ENCODE measurements at places on chromosomes 6 and 20. TPM values are rescaled to one million over a fixed set of nuclear protein-coding genes. Genes with fewer than 3 reads are reported as not detected.

- peaks cover 97% of the 10 kb centered on the region for H3K36me3 ChIP-seq
- no peak for DNase-seq
- H3K27ac ChIP-seq, result no peak overlapping the region
- peaks cover 25% of the 10 kb centered on the region for H3K4me1 ChIP-seq
Measured at GRCh38 chr20:63696306-63696627, 185 bp upstream of the TNFRSF6B start.

GPX5 gene
- polyA plus RNA-seq, result not detected

DNA sequence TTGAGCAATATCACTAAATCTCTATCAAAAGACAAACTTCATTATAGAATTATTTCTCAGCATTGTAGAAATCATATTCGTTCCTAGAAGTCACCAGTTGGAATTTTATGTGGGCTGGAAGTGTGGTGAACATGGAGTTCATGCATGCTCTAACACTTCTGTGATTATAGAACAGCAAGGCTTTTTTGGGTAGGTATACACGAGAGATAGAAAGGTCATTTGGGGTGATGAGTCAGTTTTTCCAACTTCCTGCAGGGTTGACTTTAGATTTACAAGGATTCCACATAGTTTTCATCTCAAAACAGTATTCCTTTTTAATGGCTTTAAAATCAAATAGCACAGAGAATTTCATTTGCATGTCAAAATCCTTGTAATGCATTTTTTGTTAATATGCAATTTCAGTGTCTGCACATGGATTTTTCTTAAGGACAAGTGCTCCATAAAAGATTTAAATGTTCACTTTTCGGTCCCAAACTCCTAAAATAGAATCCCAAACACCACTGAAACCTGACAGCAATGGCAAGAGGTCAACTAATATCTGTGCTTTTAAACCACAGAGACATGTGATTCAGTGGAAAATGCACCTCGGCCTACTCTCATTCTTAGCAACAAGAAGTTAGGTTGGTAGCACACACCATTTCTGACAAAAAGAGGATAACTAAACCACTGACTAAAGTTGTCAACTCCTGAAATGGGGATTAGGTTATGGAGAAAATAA is 211.0 kb downstream of the MOXD1 start:
- no peaks in the 10 kb centered on the region for H3K36me3 ChIP-seq
- H3K4me3 ChIP-seq, result no peak overlapping the region
- no peaks in the 10 kb centered on the region for H3K4me1 ChIP-seq
- DNase-seq, result no peak
- H3K27me3 ChIP-seq, result no peaks in the 10 kb centered on the region

DNA sequence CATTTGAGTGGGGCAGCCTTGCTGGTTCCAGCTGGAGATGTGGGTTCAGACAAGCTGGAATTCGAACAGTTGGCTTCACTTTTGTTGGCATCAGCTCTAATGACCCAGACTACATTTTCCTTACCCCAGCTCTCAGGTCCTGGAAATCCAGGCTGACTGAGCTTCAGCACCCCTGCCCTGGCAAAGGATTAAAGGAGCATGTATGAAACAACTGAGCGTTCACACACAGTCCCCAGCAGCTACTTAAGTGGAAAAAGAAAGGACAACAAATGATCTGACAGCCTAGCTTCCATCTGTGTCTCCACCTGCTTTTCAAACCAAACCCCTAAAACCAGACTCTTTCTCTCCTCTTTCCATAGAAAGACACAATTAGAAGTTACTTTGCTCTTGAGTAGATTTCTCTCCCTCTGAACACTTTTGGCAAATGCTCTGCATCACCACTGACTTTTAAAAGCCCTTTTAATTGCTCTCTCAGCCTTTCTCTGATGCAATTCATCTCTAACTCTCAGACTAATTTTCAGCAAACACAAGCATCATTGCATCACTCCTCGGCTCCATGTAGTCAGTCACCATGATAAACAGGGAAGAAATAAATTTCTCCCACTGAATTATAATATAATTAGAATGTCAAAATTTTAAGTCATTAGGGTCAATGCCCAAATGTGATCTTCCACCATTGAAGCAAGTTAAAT is 28.1 kb downstream of the ROS1 start:
- H3K27me3 ChIP-seq, result no peaks in the 10 kb centered on the region
- H3K4me3 ChIP-seq, result no peak overlapping the region
- no peaks in the 10 kb centered on the region for H3K36me3 ChIP-seq

DNA sequence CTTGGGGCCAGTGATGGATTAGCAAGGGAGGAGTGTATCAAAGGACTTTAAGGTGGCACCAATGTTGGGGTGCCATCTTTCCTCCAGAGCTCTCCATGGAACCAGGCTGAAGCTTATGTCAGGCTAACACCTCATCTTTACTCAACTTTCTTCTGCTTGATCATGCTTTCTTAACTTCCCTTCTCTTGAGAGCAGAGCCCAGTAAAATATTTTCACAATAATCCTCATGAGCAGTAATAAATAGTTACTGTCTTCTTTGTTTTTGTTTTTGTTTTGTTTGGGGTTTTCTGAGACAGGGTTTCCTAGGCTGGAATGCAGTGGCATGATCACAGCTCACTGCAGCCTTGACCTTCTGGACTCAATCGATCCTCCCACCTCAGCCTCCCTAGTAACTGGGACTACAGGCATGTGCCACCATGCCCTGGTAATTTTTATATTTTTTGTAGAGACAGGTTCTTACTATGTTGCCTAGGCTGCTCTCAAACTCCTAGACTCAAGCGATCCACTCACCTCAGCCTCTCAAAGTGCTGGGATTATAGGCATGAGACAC is 127.9 kb upstream of the TOP1 start:
- H3K27me3 ChIP-seq, result no peaks in the 10 kb centered on the region
- H3K27ac ChIP-seq, result no peak overlapping the region
- no peaks in the 10 kb centered on the region for H3K36me3 ChIP-seq
- H3K4me1 ChIP-seq, result no peaks in the 10 kb centered on the region
- H3K4me3 ChIP-seq, result no peak overlapping the region

GRCh38 chr20:48926821-48927220 is 5.3 kb downstream of the ARFGEF2 start:
- H3K27me3 ChIP-seq, result no peaks in the 10 kb centered on the region
- no peak overlapping the region for H3K27ac ChIP-seq
- DNase-seq, result no peak
- H3K4me3 ChIP-seq, result no peak overlapping the region

GRCh38 chr20:438571-439469 is 23.5 kb downstream of the TBC1D20 start:
- no peaks in the 10 kb centered on the region for H3K4me1 ChIP-seq
- H3K36me3 ChIP-seq, result peaks cover 76% of the 10 kb centered on the region
- H3K4me3 ChIP-seq, result no peak overlapping the region
- no peak overlapping the region for H3K27ac ChIP-seq

GRCh38 chr6:88725111-88725975 is 238.1 kb downstream of the RNGTT start:
- H3K36me3 ChIP-seq, result no peaks in the 10 kb centered on the region
- H3K27ac ChIP-seq, result no peak overlapping the region

- no peaks in the 10 kb centered on the region for H3K27me3 ChIP-seq
- H3K36me3 ChIP-seq, result no peaks in the 10 kb centered on the region
- no peak overlapping the region for H3K4me3 ChIP-seq
- DNase-seq, result peak; percentile 2
- H3K4me1 ChIP-seq, result no peaks in the 10 kb centered on the region
Measured at GRCh38 chr20:6533351-6533750, 234.1 kb upstream of the BMP2 start.

DNA sequence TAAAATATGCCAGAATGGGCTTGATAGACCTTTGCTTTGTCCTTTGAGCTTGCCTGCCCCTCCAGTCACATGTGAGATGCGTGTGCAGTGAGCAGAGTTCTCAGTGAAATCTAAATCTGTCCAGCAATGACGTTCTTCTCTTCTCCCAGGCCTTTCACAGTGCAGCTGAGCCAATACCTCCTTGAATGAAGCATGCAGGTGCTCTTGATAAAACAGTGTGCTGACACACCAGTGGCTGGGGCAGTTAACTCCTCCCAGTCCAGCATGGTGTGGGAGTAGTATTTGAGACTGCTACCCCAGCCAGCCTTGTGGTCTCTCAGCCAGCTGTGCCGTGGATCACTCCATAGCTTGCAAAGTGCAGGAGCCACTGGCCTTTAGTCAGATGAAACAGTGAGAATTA is 240.5 kb downstream of the FARS2 start:
- no peak for DNase-seq
- H3K36me3 ChIP-seq, result no peaks in the 10 kb centered on the region

BTNL2 gene
- 2.3 TPM for polyA plus RNA-seq

CCDC170 gene
- 2.1 TPM for polyA plus RNA-seq

CD83 gene
- polyA plus RNA-seq, result 29.3 TPM

DNA sequence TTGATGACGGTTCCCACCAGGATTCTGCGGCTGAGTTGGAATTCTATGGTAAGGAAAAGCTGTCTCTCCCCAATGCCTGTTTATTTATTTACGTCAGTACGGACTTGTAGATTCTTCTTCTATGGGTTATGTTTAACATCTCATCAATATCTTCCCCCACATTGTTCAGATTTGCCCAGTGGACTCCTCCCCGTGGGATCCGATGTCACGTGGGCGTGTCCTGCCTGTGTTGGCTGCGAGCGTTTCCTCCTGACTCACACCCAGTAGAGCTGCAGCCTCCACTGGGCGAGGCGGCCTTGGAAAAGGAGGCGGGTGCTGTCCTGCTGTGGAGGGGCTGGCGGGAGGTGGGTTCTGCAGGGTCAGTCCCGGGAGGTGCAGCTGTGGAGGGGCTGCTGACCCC is 46.8 kb upstream of the SLCO4A1 start:
- H3K27ac ChIP-seq, result no peak overlapping the region
- no peak overlapping the region for H3K4me3 ChIP-seq
- H3K36me3 ChIP-seq, result no peaks in the 10 kb centered on the region
- no peak for DNase-seq

Measured in spinal cord (tissue), 10 donors.